ENCODE measurements at places on chromosomes 12 and 14.

DNA sequence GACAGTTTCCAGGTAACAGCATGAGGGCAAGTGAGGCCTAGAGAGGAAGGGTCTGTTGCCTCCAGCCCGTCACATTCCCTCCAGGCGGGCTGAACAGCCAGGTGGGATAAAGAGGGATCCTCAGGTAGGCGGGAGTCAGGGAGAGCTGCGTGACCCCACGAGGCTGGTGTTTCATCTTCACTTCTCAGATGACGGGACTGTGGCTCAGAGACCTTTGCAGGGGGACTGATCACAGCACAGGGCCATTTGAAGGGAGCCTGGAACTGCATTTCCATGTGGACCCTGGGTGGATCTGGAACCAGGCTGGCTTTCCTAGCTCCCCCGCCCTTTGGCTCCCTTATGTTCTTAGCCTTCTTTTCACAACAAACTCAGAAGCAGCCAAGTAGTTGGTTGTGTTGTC is 37.4 kb downstream of the SH2B3 start:
- no peak for DNase-seq

- DNase-seq, result no peak
Measured at GRCh38 chr12:89372584-89373370, 20.5 kb upstream of the DUSP6 start.

DNA sequence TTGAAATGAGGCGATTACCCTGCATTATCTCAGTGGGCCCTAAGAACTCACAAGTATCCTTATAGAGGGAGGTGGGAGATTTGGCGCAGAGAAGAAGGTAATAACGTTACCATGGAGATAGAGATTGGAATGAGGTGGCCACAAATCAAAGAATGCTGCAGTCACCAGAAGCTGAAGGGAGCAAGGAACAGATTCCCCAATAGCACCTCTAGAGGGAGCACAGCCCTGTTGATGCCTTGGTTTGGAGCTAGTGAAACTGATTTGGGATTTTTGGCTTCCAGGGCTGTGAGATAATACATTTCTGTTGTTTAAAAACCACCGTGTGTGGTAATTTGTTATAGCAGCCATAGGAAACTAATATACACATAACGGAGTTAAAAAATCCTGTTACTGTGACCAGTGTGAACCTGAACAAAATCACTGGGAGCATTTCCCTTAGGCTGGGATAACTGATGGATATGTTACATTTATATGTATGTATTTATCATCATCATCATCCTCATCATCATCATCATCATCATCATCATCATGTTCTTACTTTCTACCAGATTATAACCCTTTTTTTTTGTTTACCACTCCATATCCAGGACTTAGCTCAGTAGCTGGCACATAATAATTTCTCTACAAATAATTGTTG is 100.3 kb downstream of the LIN7A start:
- DNase-seq, result no peak

DNA sequence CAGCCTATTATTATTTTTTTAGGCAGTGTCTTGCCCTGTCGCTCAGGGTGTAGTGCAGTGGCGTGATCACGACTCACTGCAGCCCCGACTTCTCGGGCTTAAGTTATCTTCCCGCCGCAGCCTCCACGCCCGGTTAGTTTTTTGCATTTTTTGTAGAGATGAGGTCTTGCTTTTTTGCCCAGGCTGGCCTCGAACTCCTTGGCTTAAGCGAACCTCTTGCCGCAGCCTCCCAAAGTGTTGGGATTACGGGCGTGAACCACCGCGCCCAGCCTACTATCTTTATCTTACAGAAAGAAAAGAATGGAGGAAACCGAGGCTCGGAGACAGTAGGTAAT is 507 bp upstream of the PTPN11 start:
- DNase-seq, result no peak

DNA sequence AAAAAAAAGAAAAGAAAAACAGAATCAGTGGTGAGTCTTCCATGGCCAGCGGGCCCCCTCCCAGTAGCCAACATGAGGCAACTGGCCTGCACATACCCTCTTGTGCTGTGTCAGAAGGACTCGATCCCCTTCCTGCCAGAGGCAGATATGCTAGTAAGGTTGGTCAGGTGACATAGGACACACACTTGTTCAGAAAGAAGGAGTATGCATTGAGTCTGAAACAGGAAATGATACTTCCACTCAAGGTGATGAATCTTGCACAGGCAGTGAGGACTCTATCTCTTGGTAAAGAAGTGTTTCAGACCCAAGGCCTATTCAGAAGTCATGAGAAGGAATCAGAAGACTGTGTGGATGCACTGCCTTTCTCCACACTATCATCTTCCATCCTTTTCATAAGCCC is 269.7 kb upstream of the FAR2 start:
- no peak for DNase-seq

- no peak for DNase-seq
Measured at GRCh38 chr12:8027856-8028255, 4.7 kb upstream of the FOXJ2 start.

- DNase-seq, result no peak
Measured at GRCh38 chr14:100692859-100693558, 33.7 kb upstream of the DLK1 start.

- no peak for DNase-seq
Measured at GRCh38 chr12:127459687-127460086, 807.3 kb upstream of the TMEM132C start.

- DNase-seq, result no peak
Measured at GRCh38 chr14:37472906-37473305, 122.1 kb downstream of the FOXA1 start.

GRCh38 chr12:13882176-13882575 is 99.2 kb downstream of the GRIN2B start:
- no peak for DNase-seq

DNA sequence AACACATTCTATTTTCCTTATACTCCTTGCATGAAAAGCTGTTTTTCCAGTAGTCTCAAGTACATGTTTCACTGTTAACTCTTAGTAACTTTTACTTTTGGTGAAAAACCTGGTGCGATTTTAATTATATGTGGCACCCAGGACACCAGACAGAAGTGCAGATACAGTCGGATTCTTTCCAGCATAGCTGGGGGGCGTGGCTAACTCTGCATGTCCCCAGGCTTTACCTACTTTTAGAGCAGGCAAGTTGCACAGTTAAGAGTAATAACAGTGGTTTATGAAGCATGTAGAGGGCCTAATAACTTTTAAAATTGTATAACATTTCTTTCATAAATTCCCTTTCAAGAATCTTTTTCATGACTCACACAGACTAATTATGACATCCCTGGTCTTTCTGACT is 70.7 kb downstream of the HSD17B6 start:
- DNase-seq, result no peak

DNA sequence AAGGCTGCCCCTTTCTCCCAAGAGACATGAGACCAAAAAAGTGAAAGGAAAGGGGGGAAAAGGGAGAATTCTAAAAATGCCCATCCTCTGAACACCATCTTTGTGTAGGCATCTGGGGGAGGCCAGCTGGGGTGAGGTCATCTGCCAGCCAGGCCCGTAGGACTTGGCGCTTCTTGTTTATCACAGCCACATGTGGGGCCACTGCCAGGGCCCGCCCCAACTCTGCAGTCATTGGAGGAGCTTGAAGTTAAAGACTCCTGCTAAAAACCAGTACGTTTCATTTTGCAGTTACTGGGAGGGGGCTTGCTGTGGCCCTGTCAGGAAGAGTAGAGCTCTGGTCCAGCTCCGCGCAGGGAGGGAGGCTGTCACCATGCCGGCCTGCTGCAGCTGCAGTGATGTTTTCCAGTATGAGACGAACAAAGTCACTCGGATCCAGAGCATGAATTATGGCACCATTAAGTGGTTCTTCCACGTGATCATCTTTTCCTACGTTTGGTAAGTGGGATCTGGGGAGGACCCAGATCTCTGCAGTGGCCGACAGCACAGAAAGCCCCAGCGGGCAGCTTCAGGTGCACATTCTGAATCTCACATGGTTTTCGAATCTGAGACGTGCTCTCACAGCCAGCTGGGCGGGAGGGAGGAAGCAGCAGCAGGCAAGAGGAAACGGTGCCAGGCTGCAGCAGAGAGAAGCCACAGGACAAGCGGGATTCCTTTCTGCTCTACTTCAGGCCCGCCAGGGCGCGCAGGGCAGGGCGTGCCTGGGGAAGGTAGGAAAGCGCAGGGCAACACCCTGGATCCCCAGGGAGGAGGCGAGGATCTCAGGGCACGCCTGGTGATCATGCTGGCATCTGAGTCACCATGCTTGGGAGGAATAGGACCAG is at the start of gene P2RX7:
P2RX7 (plus strand) TSS at position 276 of the 881 bp plus-strand sequence; CDS start at position 371, 95 bp downstream.
- peak; percentile 49 for DNase-seq

DNA sequence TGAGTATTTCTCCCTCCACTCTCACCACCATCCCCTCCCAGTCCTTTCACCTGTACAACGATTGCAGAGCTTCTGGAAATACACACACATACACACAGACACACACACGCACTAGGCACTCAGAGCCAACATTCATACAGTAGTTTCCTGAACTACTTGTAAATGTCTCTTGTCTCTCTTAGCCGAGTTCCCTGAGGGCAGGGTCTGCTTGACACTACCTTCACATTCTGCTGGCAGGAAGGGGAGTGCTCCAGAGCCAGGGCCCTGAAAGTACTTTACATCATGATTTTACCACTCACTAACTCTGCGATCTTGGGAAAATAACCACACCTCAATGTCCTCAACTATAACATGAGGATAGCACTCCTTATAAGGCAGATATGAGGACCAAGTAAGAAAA is 82.7 kb downstream of the GAS2L3 start:
- no peak for DNase-seq

GRCh38 chr12:131603939-131604795 is 106.7 kb upstream of the SFSWAP start:
- no peak for DNase-seq

- DNase-seq, result no peak
Measured at GRCh38 chr14:90514015-90514398, 117.2 kb downstream of the CALM1 start.

- DNase-seq, result peak; percentile 58
Measured at GRCh38 chr12:117857632-117858612, 110.9 kb downstream of the KSR2 start.

DNA sequence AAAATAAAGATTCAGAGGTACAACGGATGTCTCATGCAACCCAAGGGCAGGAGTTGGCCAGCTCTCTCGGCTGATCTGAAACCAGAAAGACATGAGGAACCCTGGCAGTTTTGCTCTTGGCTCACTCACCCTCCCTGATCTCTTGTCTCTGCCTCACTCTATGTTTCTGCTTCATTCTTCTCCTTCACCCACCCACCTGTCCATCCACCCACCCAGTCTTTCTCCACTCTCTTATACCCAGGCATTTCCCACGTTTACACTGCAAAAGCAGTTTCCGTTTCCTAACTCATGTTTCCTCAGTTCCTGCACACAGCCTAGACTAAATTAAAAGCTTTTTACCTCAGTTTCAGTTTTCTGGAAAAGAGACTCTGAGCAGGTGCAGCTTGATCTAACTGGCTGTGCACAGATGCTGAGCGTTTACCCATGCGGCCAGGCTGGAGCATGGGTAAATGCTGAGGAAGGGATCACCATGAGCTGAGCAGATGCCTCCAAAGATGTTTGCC is 157.6 kb downstream of the PRKCH start:
- DNase-seq, result no peak

- DNase-seq, result no peak
Measured at GRCh38 chr12:120830052-120830940, 73.9 kb downstream of the SPPL3 start.

DNA sequence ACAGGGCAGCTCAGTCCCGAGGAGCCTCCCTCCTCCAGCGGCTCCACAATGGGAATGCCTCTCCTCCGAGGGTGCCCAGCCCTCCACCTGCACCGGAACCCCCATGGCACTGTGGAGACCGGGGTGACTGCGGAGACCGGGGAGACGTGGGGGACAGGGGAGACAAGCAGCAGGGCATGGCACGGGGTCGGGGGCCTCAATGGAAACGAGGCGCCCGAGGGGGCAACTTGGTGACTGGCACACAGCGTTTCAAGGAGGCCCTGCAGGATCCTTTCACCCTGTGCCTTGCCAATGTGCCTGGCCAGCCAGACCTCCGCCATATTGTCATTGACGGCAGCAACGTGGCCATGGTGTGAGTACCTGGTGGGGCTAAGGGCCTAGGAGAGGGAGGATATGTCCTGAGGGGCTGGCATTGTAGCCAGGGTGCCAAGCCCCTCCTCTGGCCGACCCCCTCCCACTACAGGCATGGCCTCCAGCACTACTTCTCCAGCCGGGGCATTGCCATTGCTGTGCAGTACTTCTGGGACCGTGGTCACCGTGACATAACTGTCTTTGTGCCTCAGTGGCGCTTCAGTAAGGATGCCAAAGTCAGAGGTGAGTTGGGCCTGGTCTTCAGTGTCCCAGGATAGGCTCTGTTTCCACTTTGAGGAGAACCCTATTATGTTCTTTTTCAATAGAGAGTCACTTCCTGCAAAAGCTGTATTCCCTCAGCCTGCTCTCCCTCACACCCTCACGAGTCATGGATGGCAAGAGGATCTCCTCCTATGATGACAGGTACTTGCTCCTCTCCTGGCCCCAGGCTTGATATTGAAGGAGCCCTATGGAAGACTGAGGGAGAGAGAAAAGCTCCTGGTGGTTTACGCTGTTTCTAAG is 2.7 kb downstream of the KHNYN start:
- no peak for DNase-seq

DNA sequence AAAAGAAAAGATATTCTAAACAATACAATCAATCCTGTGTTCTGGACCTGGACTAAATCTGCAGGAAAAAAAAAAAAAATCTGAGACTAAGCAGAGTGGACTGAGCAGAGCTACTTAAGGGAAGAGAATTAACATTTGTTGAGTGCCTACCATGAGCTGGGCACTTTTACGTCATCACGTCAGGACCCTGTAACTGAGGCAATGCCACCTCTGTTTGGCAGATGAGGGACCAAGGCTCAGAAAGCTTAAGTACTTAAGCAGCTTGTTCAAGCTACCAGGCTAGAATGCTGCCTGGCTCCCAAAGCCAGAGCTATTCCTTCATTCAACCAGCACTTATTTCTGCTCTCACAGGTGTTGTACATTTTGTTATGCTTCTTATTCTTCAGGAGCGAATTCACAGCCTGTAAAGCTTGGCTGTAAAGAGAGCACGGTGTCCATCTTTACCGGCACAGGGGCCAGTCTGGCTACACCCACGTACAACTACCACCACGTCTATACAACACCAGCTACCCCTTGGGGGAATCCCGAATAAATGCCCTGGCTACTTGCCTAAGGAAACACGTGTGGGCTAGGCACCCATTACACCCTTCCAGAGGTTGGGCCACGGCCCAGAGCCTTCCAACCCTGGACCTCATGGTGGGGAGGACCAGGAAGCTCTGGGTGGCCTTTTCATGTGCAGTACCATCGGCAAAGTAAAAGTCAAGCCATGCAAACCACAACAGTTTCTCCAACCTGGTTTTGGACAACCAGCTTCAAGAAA is 27.0 kb downstream of the TMCC3 start:
- DNase-seq, result no peak

GRCh38 chr14:84272290-84272721 is 1257.6 kb upstream of the FLRT2 start:
- no peak for DNase-seq

GRCh38 chr12:73421832-73422231 is 1115.8 kb upstream of the ATXN7L3B start:
- no peak for DNase-seq

All from activated CD4-positive, CD25-positive, alpha-beta regulatory T cell treated with anti-CD3 and anti-CD28 coated beads, Interleukin-2, amount 50 U/mL, for 72 hours (primary cell).